CD4-positive, alpha-beta T cell treated with Interleukin-21 for 1 hour (primary cell): ENCODE measurements at places on chromosomes 5 and 9.

DNA sequence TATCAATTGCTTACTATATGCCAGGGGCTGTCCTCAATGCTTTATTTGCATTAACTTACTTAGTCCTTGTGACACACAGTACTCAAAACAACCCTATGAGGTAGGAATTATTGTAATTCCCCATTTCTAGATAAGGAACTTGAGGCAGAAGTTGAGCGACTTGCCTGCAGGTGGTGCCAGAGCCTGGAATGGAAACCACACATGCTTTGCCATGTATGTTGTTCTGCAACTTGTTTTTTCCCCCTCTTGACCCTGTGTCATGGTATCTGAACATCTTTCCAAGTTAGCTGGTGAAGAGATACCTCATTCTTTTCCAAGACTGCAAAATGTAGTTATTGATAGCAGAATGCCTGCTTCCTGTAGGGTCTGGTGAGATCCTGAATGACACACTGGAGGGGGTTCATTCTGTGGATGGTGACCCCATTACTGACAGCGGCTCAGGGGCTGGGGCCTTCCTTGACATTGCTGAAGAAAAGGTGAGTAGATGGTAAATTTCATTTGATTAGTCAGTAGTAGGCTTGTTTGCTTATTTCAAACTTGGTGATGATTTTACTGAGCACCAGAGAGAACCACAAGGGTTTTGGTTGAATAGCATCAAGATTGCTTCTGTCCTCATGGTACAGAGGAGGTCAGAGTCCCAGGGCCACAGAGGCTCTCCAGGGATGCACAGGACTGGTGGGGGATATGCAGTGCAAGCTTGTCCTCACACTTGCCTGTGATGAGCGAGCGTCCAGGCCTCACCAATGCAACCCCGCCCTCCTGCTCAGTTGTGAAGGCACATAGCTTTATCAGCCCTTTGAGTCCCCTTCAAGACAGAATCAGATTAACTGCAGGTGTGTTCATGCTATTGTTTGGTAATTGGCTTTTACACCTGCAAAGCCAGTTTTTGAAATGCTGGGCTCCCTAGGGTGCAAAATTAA lies 57.0 kb downstream of the COL15A1 start:
- DNase-seq, result peak; percentile 72

DNA sequence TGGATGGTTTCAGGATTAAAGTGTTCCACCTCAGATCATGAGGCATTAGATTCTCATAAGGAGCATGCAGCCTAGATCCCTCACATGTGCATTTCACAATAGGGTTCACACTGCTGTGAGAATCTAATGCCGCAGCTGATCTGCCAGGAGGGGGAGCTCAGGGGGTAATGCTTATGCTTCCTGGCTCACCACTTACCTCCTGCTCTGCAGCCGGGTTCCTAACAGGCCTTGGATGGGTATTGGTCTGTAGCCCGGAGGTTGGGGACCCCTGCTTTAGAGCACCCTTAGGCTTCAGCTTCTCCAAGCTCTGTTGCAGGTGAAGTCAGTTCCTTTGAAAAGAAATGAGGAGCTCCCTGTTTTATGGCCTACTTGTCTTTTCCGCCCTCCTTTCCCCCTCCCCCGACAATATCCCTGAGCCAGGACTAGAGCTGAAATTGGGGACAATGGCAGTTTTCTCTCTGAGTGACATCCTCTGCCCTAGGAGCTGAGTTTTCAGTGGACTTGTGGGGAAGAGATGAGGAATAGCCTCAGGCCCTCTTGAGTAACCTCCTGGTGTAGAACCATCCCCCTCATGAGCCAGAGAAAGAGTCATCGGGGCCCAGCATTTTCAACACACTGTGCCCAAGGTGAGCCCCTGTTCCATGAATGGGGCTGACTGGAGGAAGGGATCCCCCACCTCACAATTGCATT lies 16.2 kb upstream of the MAT2B start:
- DNase-seq, result peak; percentile 27

- DNase-seq, result no peak
Measured at GRCh38 chr9:99244344-99245260, 22.5 kb downstream of the SEC61B start.

DNA sequence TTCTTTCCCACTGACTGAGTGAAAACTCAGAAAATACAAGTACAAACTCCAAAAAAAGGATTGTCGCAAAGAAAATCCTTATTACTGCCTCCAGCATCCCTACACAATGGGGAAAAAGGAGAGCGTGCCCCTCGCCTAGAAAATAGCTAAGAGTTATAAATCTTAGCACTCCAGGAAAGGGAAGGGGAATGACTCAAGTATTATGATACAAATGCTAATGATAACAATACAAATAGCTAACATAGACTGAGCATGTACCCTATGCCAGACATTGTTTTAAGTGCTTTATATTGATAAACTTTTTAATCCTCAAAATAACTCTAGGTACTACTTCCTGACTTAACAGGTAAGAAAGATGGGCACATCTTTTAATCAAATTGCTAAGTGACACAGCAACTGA lies 70.8 kb upstream of the VCAN start:
- DNase-seq, result no peak

DNA sequence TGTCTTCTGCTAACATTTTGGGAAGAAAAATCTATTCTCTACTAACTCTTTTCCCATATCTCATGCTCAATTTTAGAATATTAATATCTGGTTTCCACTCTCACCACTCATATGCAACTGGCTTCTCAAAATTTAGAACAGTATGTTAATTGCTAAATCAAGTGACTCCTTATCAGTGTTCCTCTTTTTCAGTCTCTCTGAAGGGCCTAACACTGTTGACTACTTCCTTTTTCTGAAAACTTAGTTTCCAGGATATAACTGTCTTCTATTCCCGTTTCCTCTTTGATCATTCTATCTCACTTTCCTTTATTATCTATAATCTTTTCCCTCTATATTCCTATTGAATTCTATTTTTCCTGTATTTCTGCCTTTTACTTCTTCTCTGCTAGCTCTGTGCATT lies 1717.2 kb upstream of the C9orf72 start:
- DNase-seq, result no peak

GRCh38 chr9:114233491-114234185 lies 78.3 kb downstream of the COL27A1 start:
- no peak for DNase-seq

DNA sequence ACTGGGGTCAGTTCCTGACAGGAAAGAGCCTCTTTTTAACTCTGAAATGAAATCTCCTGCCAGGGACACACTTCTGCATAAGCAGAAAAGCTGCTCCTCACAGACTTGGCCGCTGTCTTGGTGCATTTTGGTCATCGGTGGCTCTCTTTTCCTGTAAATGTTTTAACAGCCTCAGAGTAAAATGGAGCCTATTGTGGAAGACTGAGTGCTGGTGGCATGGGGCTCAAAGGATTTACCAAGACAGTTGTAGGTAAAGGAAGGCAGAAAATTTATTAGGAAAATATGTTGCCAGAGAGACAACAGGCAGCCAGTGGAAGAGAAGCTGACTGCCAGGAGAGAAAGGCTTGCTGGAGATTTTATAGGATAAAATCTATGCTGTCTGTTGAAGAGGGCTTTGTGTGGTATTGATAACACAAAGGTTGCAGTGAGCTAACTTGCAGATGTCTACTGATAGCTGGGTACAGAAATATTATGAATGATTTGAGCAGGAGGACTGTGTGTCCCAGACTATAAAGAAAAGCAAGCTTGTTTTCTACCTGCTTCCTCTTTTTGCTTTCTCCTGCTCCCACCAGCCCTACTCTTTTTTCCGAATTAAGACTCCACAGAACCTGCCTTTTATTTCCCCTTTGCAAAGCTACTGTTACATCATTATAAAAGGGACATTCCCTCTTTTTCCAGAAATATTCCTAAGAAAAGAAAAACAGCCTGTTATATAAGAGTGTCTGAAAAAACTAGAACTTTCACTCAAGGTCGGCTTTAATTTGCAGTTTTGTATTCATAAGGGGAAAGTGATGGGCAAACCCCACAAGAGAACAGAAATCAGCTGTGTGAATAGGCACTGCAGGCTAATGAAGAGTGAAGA lies 27.9 kb upstream of the IFNA14 start:
- DNase-seq, result no peak

DNA sequence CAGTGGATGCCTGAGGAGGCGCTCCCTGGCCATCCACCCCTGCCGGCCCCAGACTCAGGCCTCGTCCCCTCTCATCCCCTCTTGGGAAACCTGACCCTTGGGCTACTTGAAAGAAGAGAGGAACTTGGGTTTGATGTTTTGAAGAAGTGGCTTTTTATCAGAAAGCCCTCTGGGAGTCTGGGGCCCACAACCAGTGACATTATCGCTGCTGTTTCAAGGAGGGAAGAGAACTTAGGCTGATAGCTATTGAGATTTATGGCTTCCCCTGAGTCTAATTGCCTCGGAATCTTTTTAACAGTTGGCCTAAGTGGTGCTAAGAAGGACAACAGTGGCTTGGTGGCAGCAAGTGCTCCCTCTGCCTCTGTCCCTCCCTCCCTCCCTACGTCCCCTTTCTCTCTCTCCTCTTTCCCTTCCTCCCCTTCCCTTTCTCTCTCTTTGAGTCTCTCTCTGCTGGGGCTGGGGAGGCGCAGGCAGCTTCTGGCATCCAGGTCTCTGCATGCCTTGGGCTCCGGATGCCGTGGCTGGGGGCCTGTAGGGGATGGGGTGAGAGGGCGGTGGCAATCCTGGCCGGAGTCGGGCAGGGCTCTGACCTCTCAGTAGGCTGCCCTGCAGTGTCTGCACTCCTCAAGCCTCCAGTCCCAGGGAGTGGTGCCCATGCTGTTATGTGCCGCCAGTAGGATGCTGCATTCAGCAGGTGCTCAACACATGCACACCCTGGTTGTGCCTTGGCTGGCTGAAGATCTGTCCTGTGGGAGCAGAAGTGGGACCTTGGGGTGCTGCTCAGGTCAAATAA lies 49.6 kb upstream of the RXRA start:
- no peak for DNase-seq

GRCh38 chr9:70079417-70080037 lies 35.9 kb downstream of the MAMDC2 start:
- no peak for DNase-seq

GRCh38 chr5:139402561-139403158 lies 1.2 kb downstream of the SPATA24 start:
- peak; percentile 36 for DNase-seq

DNA sequence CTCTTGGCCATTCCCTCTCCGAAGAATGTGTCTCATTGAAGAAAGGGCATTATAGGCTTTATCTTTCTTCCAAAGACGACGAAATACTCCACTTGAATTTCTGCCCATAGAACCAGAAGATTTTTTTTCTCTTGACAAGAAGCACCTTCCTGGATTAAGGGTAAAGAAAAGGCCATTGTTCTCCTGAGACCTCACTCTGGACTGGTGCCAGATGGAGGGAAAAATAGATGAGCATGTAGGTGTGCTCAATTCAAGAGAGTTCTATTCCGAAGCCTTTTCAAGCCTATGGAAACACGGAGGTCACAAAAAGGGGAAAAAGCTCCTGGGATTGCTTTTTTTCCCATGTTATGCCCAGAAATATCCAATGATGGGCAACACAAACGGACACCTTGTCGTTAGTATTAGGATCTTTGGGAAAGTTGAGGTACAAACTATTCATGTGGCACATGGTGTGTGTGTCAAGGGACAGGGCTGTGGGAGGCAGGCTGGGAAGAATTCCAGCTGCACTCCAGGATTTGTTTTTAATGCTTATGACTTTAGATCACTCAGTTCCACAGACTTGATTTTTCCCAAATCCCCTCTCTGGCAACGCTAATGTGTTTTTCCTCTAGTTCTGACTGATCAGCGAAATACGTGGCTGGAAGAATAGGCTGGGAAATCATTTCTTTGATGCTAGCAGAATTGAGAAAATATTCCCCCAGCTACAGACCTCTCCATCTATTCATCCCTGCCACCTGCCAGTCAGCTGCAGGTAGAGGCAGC lies 89.9 kb downstream of the SIL1 start:
- DNase-seq, result no peak

GRCh38 chr5:18761801-18762200 lies 1127.5 kb downstream of the TAF11L14 start:
- DNase-seq, result no peak

DNA sequence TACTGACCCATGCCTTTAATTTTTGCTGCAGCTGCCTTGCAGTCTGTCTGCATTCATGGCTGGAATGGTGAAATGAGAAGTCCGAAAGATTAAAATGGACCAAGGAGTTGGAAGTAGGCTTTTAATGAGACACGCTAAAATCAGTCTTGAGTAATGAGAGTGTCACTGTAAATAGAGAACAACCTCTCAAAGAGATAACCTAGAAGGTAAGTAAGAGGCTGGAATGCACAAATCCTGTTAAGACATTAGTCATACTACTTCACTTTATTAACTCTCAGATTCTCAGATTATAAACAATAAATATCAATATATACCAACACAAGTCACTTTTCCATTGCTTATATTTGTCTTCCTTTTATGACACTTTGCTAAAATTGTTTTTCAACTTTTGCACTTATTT lies 880.6 kb upstream of the C9orf72 start:
- DNase-seq, result no peak

DNA sequence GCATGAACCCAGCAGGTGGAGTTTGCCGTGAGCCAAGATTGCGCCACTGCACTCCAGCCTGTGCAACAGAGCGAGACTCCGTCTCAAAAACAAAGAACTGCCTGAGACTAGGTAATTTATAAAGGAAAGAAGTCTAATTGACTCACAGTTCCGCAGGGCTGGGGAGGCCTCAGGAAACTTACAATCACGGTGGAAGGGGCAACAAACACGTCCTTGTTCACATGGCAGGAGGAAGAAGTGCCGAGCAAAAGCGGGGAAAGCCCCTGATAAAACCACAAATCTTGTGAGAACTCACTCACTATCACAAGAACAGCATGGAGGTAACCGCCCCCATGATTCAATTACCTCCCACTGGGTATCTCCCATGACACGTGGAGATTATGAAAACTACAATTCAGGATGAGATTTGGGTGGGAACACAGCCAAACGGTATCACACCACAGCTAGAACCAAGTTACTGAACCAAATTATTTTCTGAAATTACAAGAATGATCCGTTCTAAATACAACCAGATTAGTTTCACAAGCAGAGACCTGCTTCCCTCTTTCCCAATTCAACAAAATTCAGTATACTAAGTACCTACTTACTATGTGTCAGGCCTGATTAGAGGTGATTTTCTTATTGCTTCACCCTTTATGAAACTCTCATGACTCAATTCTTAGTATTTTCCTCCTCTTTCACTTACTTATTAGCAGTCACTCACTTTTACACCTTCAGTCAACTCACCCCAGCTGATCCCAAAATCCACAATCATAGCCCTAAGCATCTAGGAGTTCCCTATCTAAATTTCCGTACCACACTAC lies 8.4 kb downstream of the UBTD2 start:
- DNase-seq, result peak; percentile 48

GRCh38 chr5:73268826-73269225 lies 95.8 kb downstream of the TMEM174 start:
- DNase-seq, result no peak

DNA sequence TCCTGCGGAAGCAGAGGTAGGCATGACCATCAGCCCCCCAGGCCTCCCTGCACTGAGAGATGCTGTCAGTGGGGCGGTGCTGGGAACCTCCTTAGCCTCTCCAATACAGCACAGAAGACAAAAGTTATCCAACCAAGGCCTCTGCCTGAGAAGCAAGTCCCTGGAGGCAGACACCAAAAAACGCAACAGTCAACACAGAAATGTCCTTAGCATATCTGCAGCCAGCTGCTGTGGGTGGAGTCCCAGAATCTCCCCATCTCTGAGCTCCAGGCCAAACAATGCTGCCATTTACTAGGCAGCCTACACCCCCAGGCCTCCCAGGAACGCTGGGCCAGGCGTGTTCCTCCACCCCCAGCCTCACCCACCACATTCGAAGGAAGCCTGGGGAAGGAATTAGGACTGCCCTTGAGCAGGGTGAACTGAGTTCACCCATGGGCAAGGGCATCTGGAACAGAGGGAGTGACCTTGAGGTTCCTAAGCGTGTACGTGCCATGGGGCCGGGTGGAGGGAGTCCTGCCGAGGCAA lies 43.7 kb downstream of the STK10 start:
- DNase-seq, result no peak

GRCh38 chr9:69020301-69021145 lies 6.6 kb upstream of the PRKACG start:
- DNase-seq, result no peak
